ENCODE measurements at places on chromosomes 5 and 9. TPM values are rescaled to one million over a fixed set of nuclear protein-coding genes. Genes with fewer than 3 reads are reported as not detected.

GRCh38 chr9:110114086-110114858 is 93.7 kb downstream of the C9orf152 start:
- no peak overlapping the region for H3K4me3 ChIP-seq
- no peaks in the 10 kb centered on the region for H3K36me3 ChIP-seq
- H3K27me3 ChIP-seq = peaks cover 10% of the 10 kb centered on the region
- no peak overlapping the region for H3K27ac ChIP-seq
- peaks cover 3% of the 10 kb centered on the region for H3K4me1 ChIP-seq
- DNase-seq = no peak

DNA sequence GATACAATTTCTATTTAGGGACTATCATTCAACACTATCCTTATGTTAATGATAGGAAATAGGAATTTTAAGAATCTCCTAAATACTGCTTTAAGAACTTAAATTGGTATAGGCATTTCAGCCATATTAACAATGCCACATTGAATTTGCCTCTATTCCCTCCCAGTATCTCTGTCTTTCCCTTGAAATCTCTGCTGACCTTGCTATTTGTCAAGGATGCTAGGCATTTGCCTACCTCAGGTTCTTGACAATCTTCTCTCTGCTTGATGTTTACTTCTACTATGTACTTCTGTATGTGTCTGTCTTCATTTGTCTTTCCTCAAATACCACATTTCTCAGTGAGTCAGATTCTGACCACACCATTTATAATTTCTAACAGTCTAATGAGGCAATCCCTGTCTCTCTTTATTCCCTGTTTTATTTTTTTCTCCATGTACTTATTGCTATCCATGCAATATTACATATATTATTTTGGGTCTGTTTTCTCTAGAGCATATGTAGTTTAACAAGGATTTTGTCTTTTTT is 1461.4 kb upstream of the CDH9 start:
- H3K36me3 ChIP-seq = no peaks in the 10 kb centered on the region
- DNase-seq = no peak
- peaks cover 1% of the 10 kb centered on the region for H3K4me1 ChIP-seq

DNA sequence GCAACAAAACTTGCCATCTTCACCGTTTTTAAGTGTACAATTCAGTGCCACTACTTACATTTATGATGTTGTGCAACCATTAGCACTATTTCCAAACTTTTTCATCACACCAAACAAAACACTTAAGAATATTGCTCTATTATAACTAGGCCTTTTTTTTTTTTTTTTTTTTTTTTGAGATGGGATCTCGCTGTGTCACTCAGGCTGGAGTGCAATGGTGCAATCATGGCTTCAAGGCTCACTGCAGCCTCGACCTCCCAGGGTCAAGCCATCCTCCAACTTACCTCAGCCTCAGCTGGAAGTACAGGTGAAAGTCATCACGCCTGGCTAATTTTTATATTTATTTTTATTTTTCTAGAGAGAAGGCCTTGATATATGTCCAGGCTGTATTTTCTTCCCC is 22.3 kb upstream of the LMNB1 start:
- no peak for DNase-seq
- H3K36me3 ChIP-seq = no peaks in the 10 kb centered on the region
- H3K27ac ChIP-seq = no peak overlapping the region
- H3K4me3 ChIP-seq = no peak overlapping the region

The PCDHGB2 gene
- total RNA-seq = 0.89 TPM

The TSPAN17 gene
- 37.5 TPM for total RNA-seq

Measured in progenitor cell of endocrine pancreas (in vitro differentiated cells).